ENCODE measurements at places on chromosomes 11 and 22.
A peak's percentile ranks its signal among the peaks of the same experiment; 100 is the strongest.

- DNase-seq, result no peak
These were observed 629 bp downstream of the CCKBR start for GRCh38 chr11:6260207-6260726.

- DNase-seq, result no peak
These were observed 1159.4 kb downstream of the FAM181B start for GRCh38 chr11:81574301-81574700.

DNA sequence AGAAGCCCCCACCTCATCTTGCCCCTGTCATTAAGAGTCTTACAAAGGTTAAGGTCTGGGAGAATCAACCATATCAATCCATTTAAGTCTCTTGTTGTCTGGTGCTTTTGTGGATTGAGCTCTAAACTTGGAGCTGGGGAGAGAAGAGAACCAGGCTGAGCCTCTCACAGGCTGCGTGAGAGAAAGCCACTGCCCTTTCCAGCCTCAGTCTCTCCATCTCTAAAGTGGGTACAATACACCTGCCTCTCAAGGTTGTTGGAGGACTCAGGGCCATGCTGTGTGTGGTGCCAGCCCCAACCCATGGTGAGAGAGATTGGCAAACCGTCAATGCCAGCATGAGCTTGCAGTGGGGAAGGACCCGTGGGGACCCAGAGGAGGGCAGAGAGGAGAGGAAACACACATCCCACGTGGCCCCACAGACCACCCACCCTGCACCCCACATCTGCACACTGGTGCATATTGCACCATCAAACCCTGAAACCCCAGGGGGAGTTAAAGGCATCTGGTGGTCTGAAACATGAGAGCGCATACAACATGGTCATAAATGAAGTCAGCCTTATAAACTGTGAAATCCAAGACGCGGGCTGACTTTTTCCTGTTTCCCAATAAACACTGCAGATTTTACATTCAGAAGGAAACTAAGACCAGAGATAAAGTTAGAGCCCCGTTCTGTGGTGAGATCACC, 27.5 kb upstream of the FBLN1 start:
- DNase-seq, result no peak

DNA sequence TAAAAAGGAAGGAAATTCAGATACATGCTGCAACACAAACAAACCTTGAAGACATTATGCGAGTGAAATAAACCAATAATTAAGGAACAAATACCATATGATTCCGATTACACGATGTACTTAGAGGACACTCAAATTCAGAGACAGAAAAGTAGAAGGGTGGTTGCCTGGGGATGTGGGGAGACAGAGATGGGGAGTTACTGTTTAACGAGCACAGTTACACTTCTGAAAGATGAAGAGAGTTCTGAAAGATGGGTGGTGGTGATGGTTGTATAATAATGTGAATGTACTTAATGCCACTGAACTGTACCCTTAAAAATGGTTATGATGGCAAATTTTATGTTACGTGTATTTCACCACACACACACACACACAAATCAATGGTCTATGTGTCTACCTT, 14.7 kb downstream of the ZBTB44 start:
- no peak for DNase-seq

GRCh38 chr11:5123802-5124521, 14.2 kb downstream of the OR52A5 start:
- DNase-seq, result peak; percentile 69

DNA sequence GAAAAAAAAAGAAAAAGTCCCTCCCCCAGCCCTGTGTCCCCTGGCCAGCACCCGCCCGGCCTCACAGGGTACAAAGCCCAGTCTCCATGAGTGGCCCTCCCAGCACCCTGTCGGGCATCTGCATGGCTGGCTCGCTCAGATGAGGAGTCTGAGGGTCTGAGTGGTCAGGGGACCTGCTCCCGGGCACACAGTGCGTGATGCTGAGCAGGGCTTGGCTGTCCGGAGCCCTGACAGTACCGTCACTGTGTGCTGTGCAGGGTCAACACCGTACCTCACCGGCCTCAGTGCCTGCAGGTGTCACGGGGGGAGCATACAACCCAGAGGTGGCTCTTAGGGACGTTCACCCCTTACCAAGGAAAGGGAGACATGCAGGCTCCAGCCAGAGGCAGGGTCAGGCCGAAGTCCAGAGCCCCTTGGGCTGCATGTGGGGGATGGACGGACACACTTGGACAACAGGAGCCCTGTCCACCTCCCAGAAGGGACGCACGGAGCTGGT, 3.6 kb upstream of the PLXNB2 start:
- no peak for DNase-seq

- DNase-seq, result no peak
These were observed 22.1 kb downstream of the SPATA19 start for GRCh38 chr11:133823211-133823610.

DNA sequence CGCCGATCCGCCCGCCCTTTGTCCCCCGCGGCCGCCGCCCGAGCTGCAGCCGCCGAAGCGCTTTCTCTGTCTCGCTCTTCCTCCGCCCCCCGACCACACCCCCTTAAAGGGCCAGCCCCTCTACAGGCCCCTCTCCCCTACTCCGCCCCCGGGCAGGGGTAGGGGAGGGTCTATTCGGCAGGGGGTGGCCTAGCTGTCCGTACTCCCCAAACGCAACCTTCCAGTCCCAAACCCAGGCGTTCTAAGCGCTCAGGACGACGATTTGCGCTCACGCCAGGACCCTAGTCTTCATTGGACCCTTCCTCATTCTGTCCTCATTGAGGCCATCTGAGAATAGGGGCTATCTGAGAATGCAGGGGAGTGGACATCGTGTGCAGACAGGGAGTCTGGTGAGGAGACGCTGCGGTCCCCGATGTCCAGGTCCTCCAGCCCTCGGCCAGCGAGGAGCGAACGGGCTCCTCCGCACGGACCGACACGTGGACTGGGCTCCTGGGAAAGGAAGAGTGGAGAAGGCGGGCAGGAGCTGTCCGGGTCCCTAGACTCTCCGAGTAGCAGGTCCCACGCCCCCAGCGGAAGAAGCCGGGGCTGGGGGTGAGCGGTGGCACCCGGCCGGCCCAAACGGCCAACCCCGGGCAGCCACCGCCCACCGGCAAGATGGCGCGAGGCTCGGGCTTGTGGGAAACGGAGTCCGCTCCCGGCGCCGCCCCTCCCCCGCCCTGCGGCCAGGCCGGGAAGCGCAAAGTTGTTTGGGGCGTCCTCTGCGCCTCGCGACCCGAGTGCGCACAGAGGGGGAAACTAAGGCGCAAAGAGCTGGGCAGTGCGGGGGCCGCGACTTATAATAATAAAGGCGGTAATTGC, at the start of gene PPP1R14B:
Gene PPP1R14B (minus strand): TSS at position 73 of the 858 bp plus-strand sequence. CDS start 270 bp downstream, outside the sequence.
- peak; percentile 90 for DNase-seq

DNA sequence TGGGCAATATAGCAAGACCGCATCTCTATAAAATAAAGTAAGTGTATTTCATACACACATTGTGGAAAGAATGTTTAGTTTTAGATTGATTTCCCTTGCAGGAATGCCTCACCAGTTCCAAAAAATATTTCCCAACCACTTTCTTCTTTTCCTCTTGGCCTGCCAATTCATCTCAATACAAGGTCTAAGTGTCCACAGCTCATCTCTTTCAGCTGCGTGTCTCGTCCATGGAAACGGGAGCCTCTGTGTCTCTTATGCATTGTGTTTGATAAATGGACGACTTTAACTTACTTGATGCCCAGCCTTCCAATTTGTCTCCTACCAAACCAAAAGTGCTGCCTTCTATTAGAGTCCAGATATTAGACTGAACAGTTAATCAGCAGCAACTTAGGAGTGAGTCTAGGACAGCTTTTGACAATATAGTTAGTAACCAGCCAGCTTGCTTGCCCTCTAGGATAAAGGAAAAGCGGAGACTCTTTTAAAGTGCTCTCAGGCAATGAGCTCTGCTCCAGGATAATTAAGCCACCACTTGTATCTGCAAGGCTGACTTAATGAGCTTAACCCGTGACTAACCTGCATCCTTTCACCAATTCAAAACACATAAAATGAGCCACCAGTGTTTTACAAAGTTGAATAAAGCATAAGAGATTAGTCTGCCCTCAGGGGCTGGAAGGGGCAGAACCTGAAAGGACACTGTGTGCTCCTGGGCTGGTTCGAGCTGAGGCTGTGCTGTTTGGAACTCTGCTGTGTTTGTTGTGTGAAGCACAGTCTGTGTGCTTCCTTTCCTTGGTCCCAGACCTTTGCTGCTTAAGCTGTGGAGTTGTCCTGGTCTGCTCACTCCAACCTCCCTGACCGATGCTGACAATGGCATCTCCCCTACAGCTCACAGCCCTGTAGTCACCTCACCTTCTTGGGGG, 27.5 kb downstream of the FBXO7 start:
- no peak for DNase-seq

- no peak for DNase-seq
These were observed 2.1 kb upstream of the PRR33 start for GRCh38 chr11:1893581-1894359.

GRCh38 chr22:26364066-26365015, 64.7 kb upstream of the ASPHD2 start:
- DNase-seq, result no peak

GRCh38 chr22:42769574-42770447, 49.1 kb upstream of the A4GALT start:
- DNase-seq, result no peak

- no peak for DNase-seq
These were observed 2.4 kb downstream of the TRMT112 start for GRCh38 chr11:64314805-64315561.

GRCh38 chr11:44443836-44444769, 121.4 kb upstream of the CD82 start:
- no peak for DNase-seq

GRCh38 chr11:101127699-101128570, 1.7 kb downstream of the PGR start:
- peak; percentile 70 for DNase-seq

DNA sequence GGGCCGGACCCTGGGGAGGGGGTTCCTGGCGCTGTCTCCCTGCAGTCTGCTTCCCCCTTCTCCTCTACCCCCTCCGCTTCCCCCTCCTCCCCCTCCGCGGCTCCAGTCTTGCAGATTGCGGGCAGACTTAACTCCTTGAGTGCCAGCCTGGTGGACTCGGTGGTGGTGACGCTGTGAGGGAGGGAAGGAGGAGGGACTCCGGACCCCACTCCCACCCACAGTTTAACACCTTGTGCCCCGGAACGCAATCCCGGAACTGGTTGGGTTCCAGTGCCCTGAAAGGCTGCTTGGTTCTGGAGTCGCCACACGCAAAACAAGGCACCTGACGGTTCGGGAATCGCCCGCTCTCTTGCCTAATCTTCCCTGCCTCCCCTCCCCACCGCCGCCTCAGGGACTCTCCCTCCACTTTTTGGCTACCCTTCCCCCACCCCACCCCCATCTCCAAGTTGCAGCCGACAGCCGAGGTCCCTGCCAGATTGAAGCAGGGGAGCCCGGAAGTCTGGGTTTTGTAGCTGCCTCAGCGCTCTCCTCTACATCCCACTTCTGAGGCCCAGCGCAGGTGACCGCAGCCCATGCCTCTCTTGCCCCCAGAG, 3.9 kb upstream of the BCL9L start:
- DNase-seq, result peak; percentile 90

- DNase-seq, result no peak
These were observed 2.3 kb downstream of the PKNOX2 start for GRCh38 chr11:125166764-125167291.

GRCh38 chr22:47088480-47089158, 326.2 kb downstream of the TBC1D22A start:
- DNase-seq, result no peak

- DNase-seq, result no peak
These were observed 95.7 kb upstream of the NNMT start for GRCh38 chr11:114200351-114201133.

DNA sequence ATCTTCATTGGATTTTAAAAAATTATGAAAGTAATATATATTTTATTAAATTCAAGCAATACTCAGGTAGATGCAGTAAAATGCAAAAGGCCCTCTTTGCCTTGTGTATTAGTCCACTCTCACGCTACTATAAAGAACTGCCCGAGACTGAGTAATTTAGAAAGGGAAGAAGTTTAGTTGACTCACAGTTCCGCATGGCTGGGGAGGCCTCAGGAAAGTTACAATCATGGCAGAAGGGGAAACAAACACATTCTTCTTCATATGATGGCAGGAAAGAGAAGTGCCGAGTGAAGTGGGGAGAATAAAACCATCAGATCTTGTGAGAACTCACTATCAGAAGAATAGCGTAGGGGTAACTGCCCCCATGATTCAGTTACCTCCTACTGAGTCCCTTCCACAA, 130.8 kb downstream of the HIPK3 start:
- DNase-seq, result no peak

DNA sequence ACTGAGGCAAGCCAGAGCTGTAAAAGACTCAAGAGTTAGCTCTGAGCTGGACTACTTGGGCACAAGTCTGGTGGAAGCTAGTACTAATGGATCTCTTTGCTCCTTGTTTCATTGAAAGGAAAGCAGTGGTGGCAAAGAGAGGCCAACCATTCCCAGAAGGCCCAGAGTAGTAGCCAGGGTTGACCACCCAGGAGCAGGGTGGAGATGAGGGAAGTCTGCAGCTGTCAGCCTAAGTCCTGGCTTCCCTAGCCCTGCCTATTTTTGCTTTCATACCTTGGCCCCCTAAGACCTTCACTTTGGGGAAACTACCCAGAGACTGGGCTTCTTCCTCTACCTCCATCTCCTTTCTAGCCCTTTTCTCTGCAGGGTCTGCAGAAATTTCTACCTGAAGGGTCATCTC, 155.0 kb upstream of the NCAM1 start:
- no peak for DNase-seq

DNA sequence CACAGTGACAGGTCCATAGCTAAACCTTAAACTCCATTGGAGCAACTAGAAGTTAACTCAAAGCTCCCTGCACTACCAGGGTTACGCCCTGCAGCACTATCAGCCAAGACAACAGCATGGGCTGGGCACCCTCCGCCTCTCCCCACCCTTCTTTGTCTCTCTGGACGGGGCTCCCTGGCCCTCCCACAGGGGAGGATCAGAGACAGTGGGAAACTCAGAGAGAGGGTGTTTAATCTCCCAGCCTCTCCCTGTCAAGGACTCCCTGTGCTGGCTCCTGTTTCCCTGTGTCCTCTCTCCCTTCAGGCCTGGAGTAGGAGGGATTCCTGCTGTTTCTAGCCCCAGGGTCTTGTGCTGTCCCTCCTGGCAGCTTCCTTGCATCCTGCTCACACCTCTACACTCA, 56.9 kb upstream of the CSNK2A3 start:
- no peak for DNase-seq

- no peak for DNase-seq
These were observed 401.6 kb downstream of the BUD13 start for GRCh38 chr11:116371146-116371545.

GRCh38 chr22:22516992-22517391, 3.1 kb downstream of the ZNF280A start:
- no peak for DNase-seq

DNA sequence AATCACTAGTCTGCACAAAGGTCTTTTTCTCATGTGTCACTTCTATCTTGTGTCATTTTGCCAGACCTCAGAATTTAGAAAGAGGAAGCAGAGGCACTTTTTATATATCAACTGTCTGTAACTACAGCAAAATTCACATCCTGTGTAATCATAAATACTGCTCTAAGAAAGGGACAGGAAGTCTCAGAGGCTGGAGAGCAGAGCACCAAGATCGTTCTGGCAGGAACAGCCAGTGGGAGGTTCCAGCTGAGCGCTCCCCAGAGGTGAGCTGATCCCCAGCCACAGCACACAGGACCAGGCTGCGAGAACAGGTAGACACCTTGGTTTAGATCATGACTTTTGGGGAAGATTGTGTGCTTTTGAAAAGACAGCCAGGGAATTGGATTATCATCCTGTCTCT, at the start of gene MS4A7:
Gene MS4A7 (plus strand): TSS at position 179 of the 400 bp plus-strand sequence. CDS start 4,610 bp downstream, outside the sequence.
- DNase-seq, result no peak
